Amygdala (tissue), 56 donors: ENCODE measurements at places on chromosomes 3 and 15.

- DNase-seq: no peak
These were observed 137.3 kb upstream of the MME start for GRCh38 chr3:154942827-154943226.

GRCh38 chr3:32198714-32199113 lies 39.8 kb upstream of the CMTM8 start:
- no peak for DNase-seq

- DNase-seq: no peak
These were observed 138.9 kb downstream of the TCF12 start for GRCh38 chr15:57057134-57057930.

DNA sequence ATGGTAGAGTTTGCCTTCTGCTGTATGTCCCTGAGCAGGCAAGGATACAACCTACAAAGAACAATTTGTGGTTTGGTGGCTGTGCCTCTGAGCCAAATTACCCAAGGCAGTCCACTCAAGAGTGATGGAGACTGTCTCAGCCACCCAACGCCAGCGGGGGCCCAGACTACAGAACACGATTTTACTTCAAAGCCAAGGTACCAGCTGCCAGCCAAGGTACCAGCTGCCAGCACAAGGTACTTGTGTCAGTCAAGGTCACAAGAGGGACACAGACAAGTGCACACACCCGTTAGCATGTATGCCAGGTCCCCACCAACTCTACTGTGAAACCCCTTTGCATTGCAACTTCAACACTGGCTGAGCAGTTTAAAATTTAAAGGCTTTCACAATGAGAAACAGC lies 23.5 kb downstream of the COLQ start:
- no peak for DNase-seq

- DNase-seq: no peak
These were observed 101.1 kb downstream of the RPLP1 start for GRCh38 chr15:69553686-69554085.

DNA sequence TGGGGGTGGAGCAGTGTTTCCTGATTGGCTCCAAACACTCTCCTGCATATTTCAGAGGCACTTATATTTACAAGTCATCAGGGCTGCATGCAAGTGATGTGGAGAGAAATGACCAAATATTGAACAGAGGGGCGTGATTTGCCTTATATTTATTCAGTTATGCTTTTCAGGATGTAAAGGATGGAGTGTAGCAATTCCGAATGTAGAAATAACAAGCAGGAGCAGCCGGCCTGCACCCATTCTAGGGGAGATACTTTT lies 19.4 kb upstream of the SEMA5B start:
- no peak for DNase-seq

GRCh38 chr3:1007866-1008265 lies 85.0 kb upstream of the CNTN6 start:
- no peak for DNase-seq

- DNase-seq: no peak
These were observed 73.5 kb downstream of the PPM1L start for GRCh38 chr3:160829486-160830009.

- DNase-seq: no peak
These were observed 61.6 kb downstream of the MAP4 start for GRCh38 chr3:47954567-47954966.

DNA sequence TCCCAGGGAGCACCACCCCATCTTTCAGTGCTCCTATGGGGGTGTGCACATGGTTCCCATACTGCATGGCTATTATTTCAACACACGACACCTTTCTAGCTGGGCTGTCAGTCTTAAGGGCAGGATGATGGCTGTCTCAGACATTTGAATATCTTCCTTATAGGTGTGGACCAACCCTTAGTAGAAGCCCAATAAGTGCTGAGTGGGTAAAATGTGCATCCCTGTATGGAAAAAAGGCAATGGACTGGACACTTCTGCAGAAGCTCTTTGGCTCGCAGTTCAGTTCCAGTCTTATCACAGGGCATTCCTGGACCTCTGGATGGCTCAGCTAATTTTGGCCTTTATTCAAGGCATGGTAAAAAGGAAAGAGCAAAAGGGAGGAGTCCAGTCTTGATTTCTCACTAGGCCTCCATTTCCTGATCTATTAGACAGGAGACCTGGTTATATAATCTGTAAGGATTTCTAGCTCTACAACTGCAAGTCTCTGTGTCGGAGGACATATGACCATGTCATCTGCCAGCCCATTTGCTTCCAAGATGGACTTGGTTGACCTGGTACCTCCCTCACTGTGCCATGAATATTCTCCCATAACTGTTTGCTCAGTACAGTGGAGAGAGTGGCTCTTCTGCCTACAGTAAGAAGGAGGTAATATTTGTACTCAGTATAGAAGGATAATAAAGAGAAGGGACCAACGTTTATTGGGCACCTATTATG lies 53.8 kb upstream of the RASGRP1 start:
- no peak for DNase-seq

DNA sequence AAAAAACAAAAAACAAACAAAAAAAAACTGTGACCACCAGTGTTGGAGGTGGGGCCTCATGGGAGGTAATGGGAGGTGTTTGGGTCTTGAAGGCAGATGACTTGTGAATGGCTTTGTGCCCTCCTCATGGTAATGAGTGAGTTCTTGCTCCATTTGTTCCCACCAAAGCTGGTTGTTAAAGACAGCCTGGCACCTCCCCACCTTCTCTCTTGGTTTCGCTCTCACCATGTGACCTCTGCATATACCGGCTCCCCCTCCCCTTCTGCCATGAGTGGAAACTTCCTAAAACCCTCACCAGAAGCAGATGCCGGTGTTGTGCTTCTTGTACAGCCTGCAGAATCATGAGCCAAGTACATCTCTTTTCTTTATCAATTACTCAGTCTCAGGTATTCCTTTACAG lies 61.5 kb upstream of the ATP11B start:
- DNase-seq: no peak

DNA sequence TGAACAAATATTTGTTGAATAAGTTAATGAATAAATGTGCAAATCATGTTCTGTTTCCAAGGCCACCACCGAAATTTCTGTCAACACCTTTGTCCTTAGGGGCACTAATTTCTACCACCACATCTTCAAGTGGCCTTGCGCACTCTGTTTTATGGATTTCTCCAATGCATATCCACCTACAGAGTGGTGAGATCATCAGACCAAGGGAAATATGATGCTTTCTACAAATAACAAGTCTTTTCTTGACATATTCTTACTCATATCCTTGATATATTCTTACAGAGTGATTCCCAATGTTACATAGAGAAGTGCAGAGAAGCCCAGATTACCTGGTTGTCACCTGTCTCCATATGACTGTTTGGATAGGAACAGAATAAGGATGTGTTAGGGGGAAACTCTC lies 36.1 kb upstream of the TMCO5A start:
- DNase-seq: no peak

GRCh38 chr15:77836121-77836692 lies 203.5 kb upstream of the LINGO1 start:
- DNase-seq: no peak

GRCh38 chr15:29883126-29883525 lies 60.9 kb upstream of the TJP1 start:
- no peak for DNase-seq

GRCh38 chr15:70376929-70377691 lies 279.4 kb upstream of the TLE3 start:
- no peak for DNase-seq

DNA sequence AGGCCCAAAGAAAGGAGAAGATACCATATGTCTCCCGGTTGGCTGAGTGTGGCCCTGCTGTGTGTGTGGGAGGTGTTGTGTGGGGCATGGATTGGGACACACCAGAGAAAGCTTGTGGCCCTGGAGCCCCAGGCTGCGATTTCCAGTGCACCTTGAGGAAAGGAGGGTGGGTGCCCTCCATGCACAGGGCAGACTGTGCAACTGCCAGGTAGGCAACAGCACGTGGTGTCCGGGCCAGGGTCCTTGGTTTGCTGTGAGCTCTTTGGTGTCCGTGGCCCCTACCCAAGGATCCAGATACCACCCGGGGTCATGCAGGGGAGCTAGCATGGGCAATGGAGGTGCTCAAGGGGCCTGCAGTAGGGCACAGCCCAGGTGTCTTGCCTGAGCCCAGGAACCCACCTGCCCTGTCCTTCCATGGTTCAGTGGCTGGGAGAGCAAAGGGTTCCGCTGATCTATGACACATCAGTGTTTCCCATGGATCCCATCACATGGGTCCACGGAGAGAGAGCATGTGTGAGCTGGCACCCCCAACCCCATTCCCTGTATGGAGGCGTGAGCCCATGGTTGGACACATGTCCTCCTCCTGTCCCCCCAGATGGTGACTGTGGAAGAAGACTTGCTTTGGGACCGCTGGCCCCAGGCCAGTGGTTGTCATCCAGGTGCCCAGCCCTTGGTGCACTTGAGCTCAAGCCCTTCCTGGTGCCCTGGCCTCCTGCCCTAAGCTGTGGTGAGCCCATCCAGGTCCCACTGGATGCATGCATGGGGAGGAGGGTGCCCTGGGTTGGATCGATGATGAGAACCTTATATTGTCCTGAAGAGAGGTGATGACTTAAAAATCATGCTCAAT lies 223.4 kb downstream of the SNRPN start:
- no peak for DNase-seq

DNA sequence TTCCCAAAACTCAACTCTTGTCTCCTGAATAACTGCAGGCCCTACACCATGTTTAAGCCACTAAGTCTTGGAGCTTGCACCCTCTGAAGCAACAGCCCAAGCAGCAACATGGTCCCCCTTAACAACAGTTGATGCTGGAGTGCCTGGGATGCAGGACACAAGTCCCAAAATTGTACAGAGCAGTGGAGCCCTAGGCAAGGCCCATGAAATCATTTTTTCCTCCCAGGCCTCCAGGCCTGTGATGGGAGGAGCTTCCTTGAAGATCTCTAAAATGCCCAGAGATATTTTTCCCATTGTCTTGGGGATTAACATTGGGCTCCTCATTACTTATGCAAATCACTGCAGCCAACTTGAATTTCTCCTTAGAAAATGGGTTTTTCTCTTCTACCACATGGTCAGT lies 311.9 kb upstream of the EPHA3 start:
- DNase-seq: no peak

- no peak for DNase-seq
These were observed 72.6 kb downstream of the PLSCR2 start for GRCh38 chr3:146396792-146397191.

DNA sequence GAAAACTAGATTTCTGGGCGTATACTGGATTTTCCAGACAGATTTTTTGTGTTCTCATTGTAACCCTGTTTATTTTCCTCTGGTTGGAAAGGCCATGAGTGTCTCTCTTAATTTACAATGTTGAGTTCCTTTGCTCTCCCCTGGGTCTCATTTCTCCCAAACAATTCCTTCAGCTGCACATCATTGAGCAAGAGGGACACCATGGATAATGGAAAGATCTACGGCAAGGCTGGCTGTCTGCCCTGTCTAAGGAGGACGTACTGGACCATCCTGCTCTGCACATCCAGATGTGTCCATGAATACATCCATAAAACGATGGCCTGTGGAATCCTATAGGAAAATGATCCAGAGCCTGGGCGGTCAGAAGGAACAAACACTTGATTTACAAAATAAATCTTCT lies 258.1 kb upstream of the MCTP2 start:
- no peak for DNase-seq

- DNase-seq: no peak
These were observed 849.2 kb upstream of the CFAP20DC start for GRCh38 chr3:59899061-59899460.

- no peak for DNase-seq
These were observed 64.3 kb upstream of the GATM start for GRCh38 chr15:45442507-45443135.

DNA sequence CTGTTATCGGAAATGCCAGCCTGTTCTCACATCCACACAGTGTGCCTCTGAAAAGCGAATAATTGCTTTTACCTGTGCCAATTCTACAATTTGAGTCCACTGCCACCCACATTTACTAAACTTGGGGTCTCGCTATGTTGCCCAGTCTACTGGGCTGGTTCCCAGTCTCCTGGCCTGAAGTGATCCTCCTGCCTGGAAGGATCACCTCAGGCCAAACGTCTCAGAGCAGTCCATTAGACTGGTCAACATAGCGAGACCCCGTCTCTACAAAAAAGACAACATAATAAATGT lies 827 bp upstream of the INO80 start:
- no peak for DNase-seq

DNA sequence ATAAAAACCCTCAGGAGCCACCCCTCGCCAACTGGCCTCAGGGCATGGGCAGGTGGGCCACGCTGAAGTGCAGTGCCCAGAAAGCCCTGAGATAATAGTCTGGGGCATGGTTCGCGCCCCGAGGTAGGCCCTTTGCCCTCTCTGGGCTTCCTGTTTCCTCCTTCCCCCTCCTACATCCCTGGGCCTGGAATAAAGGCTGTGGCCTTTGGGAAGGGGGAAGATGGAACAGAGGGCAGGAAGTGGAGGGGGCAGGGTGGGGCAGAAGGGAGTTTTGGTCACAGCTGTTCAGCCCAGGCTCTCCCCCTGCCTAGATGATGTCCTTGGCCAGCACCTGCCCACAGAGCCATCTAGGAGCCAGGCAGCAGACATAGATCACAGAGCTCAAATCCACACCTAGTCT lies 11.3 kb downstream of the CSRNP1 start:
- no peak for DNase-seq

- DNase-seq: no peak
These were observed 2.6 kb downstream of the IMP3 start for GRCh38 chr15:75637245-75638009.

DNA sequence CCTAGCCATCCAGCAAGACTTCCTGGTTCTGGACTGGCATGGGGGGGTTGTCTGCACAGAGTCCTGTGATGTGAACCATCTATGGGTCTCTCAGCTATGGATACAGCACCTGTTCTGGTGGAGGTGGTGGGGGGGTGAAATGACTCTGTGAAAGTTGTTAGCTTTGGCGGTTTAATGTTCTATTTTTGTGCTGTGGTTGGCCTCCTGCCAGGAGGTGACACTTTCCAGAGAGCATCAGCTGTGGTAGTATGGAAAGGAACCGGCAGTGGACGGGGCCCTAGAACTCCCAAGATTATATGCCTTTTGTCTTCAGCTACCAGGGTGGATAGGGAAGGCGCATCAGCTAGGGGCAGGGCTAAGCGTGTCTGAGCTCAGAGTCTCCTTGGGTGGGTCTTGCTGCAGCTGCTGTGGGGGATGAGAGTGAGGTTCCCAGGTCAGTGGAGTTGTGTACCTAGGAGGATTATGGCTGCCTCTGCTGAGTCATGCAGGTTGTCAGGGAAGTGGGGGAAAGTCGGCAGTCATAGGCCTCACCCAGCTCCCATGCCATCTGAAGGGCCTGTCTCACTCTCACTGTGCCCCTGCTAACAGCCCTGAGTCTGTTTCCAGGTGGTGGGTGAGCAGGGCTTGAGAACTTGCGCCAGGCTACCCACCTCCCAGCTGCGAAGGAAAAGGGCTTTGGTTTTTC lies 7.1 kb upstream of the LARS2 start:
- DNase-seq: no peak

- no peak for DNase-seq
These were observed 108.5 kb downstream of the TNIK start for GRCh38 chr3:171351676-171352075.

- no peak for DNase-seq
These were observed 98.5 kb downstream of the SST start for GRCh38 chr3:187571701-187572100.

- no peak for DNase-seq
These were observed 130.0 kb downstream of the RBMS3 start for GRCh38 chr3:29410660-29411405.

- no peak for DNase-seq
These were observed 19.4 kb downstream of the ASTE1 start for GRCh38 chr3:131007256-131007655.

- no peak for DNase-seq
These were observed 30.4 kb downstream of the LSM3 start for GRCh38 chr3:14208977-14209394.

- DNase-seq: no peak
These were observed 11.6 kb downstream of the ETV5 start for GRCh38 chr3:186097317-186097662.
